Adrenal gland (tissue), 19 donors: ENCODE measurements at places on chromosomes 12 and 14. TPM values are rescaled to one million over a fixed set of nuclear protein-coding genes. Genes with fewer than 3 reads are reported as not detected.

Gene NFE2
- 0.72 TPM for total RNA-seq

Gene RTN1
- total RNA-seq: 3.7 TPM

GRCh38 chr12:26697217-26697616 is 135.8 kb downstream of the ITPR2 start:
- no peak overlapping the region for H3K27ac ChIP-seq
- peaks cover 6% of the 10 kb centered on the region for H3K36me3 ChIP-seq
- no peak for DNase-seq
- no peaks in the 10 kb centered on the region for H3K27me3 ChIP-seq
- H3K4me1 ChIP-seq: no peaks in the 10 kb centered on the region

GRCh38 chr14:61178226-61179060 is 102.7 kb downstream of the TMEM30B start:
- no peaks in the 10 kb centered on the region for H3K27me3 ChIP-seq
- peak overlapping the region; percentile 56 for H3K27ac ChIP-seq
- peaks cover 13% of the 10 kb centered on the region for H3K4me1 ChIP-seq
- no peaks in the 10 kb centered on the region for H3K36me3 ChIP-seq
- H3K4me3 ChIP-seq: no peak overlapping the region

- no peak overlapping the region for H3K4me3 ChIP-seq
- H3K4me1 ChIP-seq: no peaks in the 10 kb centered on the region
- DNase-seq: no peak
- no peak overlapping the region for H3K27ac ChIP-seq
Measured at GRCh38 chr12:103672401-103673119, 85.5 kb downstream of the STAB2 start.

DNA sequence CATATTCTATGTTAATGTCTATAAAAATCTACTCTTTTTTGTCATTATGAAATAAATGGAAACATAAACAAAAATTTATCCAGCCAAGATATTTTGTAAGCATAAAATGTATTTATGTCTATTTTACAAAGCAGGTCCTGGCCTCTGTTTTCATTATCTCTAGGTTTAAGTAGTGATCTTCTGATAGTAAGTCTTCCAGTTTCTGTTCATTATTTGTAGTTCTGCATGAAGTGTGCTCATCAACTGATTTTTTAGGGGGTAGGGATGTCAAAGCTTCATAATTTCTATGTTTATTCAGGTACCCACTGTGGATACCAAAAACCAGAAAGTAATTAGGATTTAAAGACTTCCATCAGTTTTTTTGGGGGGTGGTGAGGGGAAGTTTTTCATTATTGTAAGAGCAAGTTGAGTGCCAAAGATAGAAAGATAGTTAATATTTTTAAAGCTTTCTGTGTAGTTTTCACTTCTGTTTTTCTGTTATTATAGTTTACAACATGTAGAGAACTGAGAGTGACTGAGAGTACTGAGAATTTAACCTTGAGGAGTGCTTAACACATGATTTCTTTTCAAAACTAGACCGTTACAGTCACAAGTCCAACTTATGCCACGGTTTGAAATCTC is 30.6 kb upstream of the LMO3 start:
- no peak overlapping the region for H3K4me3 ChIP-seq
- H3K36me3 ChIP-seq: no peaks in the 10 kb centered on the region
- H3K27me3 ChIP-seq: no peaks in the 10 kb centered on the region
